ENCODE measurements at places on chromosomes 2 and 18. TPM values are rescaled to one million over a fixed set of nuclear protein-coding genes. Genes with fewer than 3 reads are reported as not detected.

Gene DRC1
- total RNA-seq = not detected

Gene MPV17
- total RNA-seq = 55.7 TPM

Gene MCM6
- total RNA-seq = 9.6 TPM

Gene CFAP65
- total RNA-seq = not detected

Gene EML6
- 1.7 TPM for total RNA-seq

Gene MC4R
- total RNA-seq = not detected

Gene GCKR
- 0.98 TPM for total RNA-seq

Gene MROH2A
- not detected for total RNA-seq

Gene COL4A3
- 1.5 TPM for total RNA-seq

Gene RAD51AP2
- total RNA-seq = 0.25 TPM

Gene CNGA3
- not detected for total RNA-seq

Gene NDC80
- 3.9 TPM for total RNA-seq

Gene ARHGAP25
- 9.6 TPM for total RNA-seq

Gene NT5C1B
- not detected for total RNA-seq

Gene NPAS2
- 37.6 TPM for total RNA-seq

Gene STPG4
- total RNA-seq = 2.9 TPM

Gene FBXO36
- 1.7 TPM for total RNA-seq

Gene CCDC178
- 10.8 TPM for total RNA-seq

Gene MCFD2
- 89.4 TPM for total RNA-seq

Gene QPCT
- total RNA-seq = 6.9 TPM

Gene FARP2
- 32.9 TPM for total RNA-seq

Gene RAB17
- not detected for total RNA-seq

Gene SMAD4
- 75.1 TPM for total RNA-seq

Gene YIPF4
- total RNA-seq = 10.6 TPM

Gene SERPINB5
- 141 TPM for total RNA-seq

Gene NXPH2
- total RNA-seq = not detected

Gene NEU4
- not detected for total RNA-seq

Gene ABCB11
- not detected for total RNA-seq

Gene MATN3
- total RNA-seq = 3.9 TPM

Gene PTRHD1
- total RNA-seq = 17.2 TPM

Gene STRN
- total RNA-seq = 19.4 TPM

Gene ANKRD44
- total RNA-seq = 46.4 TPM

Gene LIMS4
- total RNA-seq = 1.5 TPM

Gene LRATD1
- 32.7 TPM for total RNA-seq

Gene TUBA3E
- total RNA-seq = not detected

Gene RABL2A
- 9.3 TPM for total RNA-seq

Gene DNAH7
- total RNA-seq = 0.49 TPM

Gene SKOR2
- total RNA-seq = not detected

Gene TLX2
- 6.6 TPM for total RNA-seq

Gene ALKAL2
- total RNA-seq = 17.4 TPM

Gene LYPD6
- 0.25 TPM for total RNA-seq

Gene ATOH8
- 66.5 TPM for total RNA-seq

Gene ZDBF2
- total RNA-seq = 13.0 TPM

Gene RTP5
- not detected for total RNA-seq

Gene RNU2-63P
- total RNA-seq = not detected

Gene COLEC12
- total RNA-seq = 18.9 TPM

Gene KCNJ3
- total RNA-seq = 4.2 TPM

Gene UGT1A6
- total RNA-seq = 14.0 TPM

Gene IL36G
- not detected for total RNA-seq

Gene NAPG
- total RNA-seq = 26.0 TPM

Gene HSPE1
- 39.0 TPM for total RNA-seq

Data from vagina (tissue), 2 donors.